ENCODE measurements at places on chromosomes 3 and 15.

GRCh38 chr3:99843590-99844258, 26.1 kb downstream of the CMSS1 start:
- DNase-seq, result no peak

- DNase-seq, result no peak
Measured at GRCh38 chr3:195043607-195044339, 227.2 kb downstream of the XXYLT1 start.

GRCh38 chr3:139450159-139450558, 26.2 kb downstream of the RBP2 start:
- DNase-seq, result no peak

DNA sequence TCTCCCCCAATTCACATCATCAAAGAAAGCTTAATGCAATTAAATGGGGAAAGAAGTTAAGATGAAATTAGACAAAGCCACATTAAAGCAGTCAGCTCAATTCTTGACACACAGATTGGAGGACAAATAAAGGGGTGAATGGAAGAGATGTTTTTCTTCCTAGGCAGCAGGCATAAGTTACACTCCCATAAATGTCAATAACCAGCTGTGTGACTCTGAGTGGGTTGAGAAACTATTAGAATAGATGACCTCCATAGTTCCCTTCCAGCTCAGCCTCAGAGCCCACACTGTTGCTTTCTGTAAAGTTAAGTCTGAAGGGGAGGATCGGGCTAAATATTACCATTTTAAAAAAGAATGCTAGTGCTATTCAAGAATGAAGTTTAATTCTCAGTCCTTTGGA, 71.0 kb downstream of the THBS1 start:
- no peak for DNase-seq

GRCh38 chr3:154015307-154015706, 105.9 kb upstream of the ARHGEF26 start:
- no peak for DNase-seq

DNA sequence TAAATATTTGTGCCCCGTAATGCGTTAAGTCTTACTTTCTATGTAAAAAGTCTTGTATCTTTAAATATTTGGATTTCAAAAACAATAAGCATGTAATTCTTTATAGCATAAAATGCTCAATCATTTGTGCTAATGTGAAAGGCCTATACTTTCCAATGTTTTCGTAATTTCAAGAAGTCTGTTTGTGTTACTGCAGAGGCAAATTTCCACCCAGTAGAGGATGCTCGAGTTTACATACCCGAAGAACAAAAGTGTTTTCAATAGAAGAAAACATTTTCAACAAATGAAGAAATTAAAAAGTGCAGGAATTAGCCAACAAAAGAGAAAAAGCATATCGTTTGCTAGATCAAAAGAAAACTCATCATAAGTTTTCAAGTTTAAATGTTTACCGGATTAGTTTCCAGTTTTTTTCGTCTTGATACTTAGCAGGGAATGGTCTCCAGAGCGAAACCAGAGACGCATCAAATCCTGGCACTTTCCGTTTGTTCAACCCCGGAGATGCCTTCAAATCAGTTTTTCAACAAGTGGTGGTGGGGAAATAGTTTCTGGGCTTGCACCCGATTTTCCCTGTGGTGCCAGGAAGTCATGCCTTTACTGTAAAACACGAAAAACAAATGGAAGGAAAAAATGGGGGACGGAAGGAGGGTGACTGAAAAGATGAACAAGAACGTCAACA, 1.0 kb downstream of the CGGBP1 start:
- no peak for DNase-seq

DNA sequence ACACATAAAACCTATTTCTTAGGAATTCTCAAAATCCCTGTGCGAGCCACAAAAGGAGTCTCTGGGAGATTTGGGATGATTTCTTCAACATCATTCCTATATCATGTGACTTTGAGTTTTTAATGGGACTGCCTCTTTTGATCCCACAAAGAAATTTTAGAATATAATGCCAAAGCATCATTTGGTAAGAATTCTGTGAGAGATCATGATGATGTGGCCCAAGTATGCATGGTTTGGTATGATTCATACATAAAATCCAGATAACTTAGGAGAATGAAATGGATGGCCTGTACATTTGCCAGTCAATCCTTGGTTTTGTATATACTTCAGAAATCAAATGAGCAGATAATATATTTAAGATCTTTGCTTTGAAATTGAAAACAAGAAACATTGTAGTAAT, 61.3 kb downstream of the UBE2E2 start:
- DNase-seq, result no peak

DNA sequence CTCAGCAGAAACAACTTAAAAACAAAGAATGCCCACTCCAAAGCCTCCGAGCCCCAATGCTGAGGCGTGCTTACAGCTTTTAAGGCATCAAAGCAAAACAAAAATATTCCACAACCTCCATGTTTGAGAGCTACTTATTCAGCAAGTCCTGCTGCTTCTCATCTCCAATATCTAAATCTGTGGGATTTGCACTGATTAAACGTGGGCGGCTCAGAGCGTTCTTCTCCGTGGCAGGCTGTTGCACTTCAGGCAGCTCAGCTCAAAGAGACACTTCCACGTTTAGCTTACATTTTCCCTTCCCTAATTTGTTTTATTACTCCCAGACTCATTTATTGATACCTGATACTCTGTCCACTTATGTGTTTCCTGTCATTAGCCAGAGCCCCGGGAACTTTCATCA, 282.6 kb upstream of the MCTP2 start:
- DNase-seq, result no peak

GRCh38 chr15:39720621-39721611, 61.7 kb downstream of the FSIP1 start:
- DNase-seq, result no peak

GRCh38 chr3:156273111-156273694, 152.8 kb downstream of the KCNAB1 start:
- no peak for DNase-seq

- DNase-seq, result no peak
Measured at GRCh38 chr15:80703965-80704364, 8.9 kb downstream of the ABHD17C start.

GRCh38 chr15:45276831-45277230, 24.8 kb downstream of the SLC28A2 start:
- no peak for DNase-seq

DNA sequence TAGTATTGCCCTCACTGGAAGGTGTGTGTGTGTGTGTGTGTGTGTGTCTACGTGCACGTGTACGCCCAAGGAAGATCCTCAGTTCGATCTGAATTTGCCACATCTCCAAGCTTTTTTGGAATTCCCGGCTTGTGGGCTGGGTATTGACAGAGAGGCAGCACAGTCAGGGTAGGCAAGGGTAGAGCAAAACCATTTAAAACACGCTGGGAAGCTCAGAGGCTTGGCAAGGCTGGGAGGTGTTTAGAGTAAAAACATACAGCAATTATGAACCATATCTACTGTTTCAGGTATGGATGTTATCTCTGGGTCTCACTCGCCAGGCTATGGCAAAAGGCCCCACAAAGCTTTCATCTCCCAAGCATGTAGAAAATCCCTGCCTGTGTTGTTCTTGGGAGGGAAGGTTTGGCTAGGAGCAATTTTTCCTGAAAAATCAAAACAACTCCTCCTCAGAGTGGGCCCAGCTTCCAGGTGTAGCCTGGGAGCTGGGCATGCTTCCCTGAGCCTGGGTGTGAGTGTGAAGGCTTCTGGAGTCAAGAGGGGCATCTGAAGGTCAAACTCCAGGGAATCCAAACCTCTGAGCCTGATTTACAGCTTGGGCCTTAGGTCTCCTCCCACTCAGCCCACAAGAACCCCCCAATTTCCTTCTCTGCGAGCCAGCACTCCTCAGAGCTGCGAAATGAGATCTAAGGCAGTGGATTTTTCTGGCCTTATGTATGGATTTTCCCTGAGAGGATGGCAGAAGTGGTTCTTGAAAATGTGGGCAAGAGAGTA, 244.8 kb upstream of the TPRG1 start:
- DNase-seq, result no peak
